ENCODE measurements at places on chromosomes 11 and 22.

DNA sequence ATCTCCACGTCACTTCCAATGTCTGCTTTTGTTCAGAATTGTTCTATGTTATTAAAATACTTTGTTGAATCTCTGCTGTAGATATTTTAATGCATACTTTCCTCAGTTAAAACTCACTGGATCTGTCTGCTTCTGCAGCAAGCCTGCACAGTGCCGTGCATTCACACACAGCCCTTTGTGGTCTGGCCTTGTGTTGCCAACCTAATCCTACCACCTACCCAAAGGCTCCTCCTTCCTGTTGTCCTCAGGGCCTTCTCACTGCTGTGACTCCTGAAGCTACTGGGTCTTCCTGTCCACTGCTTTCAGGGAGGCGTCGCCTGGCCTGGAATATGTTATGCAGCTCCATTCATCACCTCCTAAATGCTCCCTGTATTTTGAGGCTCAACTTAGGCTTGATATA lies 67.0 kb downstream of the PPP6R3 start:
- DNase-seq, result no peak

DNA sequence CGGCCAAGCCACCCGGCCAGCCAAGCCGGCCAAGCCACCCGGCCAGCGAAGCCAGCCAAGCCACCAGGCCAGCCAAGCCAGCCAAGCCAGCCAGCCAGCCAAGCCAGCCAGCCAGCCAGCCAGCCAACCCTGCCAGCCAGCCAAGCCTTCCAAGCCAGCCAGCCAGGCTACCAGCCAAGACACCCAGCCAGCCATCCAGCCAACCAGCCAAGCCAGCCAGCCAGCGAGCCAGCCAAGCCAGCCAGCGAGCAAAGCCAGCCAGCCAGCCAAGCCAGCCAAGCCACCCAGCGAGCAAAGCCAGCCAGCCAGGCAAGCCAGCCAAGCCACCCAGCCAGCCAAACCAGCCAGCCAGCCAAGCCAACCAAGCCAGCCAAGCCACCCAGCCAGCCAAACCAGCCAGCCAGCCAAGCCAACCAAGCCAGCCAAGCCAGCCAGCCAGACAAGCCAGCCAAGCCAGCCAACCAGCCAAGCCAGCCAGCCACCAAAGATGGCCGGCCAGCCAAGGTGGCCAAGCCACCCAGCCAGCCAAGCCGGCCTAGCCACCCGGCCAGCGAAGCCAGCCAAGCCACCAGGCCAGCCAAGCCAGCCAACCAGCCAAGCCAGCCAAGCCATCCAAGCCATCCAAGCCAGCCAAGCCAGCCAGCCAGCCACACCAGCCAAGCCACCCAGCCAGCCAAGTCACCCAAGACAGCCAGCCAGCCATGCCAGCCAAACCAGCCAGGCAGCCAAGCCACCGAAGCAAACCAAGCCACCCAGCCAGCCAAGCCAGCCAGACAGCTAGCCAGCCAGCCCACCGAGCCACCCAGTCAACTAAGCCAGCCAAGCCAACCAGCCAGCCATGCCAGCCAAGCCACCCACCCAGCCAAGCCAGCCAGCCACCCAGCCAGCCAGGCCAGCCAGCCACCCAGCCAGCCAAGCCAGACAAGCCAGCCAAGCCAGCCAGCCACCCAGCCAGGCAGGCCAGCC lies 28.8 kb downstream of the CCT8L2 start:
- DNase-seq, result no peak

GRCh38 chr11:48019595-48019994 lies 39.2 kb downstream of the PTPRJ start:
- DNase-seq, result no peak

DNA sequence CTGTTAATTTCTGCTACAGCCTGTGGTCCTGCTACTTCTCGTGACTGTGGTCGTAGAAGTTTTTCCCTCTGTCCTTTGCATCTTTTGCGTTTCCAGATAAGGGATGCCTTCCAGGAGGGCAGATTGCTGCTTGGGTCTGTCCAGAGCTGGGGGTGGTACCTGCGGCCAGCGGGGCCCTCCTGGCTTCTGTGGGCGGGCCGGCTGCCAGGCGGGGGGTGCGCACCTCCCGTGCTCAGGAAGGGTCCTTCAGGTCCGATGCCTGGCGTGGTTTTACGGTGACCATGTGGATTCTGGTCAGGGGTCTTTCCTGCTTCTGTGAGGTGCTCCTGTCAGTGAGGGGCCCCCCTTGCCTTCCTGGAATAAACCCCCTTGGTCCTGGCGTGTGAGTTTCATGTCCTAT lies 84.8 kb downstream of the KCNQ1 start:
- DNase-seq, result no peak

GRCh38 chr11:1401656-1402221 lies 12.0 kb downstream of the BRSK2 start:
- DNase-seq, result peak; percentile 38

- no peak for DNase-seq
Measured at GRCh38 chr11:61756452-61757212, 4.2 kb downstream of the MYRF start.

DNA sequence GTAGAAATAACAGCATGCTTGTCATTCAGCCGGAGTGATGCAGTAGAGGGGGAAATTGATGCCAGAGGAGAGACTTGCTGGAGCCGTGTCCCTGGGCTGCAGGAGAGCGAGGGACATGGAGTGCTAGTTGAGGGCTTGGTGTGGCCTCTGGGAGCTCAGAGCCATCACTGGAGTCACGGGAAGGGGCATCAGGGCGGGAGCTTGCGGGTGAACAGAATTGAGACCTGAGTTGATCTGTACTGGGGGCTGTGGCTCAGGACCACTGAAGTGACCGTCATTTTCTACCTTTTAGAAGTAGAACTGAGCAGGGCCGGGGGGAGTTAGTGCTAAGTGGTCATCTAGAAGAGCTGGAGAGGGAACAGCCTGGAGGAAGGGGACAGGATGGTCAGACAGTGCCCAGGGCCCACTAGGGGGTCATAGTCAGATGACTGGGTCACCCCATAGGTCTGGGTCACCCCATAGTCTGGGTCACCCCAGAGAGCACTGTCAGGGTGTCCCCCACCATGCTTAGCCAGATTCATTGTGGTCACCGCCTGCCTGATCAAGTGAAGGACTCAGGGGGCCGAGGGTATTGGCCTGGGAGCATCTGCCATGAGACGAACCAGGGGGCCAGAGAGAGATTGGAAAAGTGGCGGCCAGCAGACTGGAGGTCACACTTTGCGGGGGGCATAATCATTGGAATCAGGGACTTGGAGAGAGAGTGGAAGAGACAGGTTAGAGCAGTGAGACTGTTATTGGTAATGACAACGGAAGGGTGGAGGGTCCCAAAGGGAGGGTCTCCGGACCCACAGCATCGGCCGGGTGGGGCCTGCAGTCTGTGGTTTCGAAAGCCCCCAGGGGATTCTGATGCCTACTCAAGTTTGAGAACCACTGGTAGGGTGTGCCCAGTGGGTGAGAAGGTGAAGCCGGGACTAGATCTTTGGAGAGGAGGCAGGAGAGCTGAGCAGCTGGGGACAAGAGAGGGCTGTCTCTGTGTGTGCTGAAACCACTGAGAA lies 15.2 kb downstream of the RIBC2 start:
- DNase-seq, result no peak

DNA sequence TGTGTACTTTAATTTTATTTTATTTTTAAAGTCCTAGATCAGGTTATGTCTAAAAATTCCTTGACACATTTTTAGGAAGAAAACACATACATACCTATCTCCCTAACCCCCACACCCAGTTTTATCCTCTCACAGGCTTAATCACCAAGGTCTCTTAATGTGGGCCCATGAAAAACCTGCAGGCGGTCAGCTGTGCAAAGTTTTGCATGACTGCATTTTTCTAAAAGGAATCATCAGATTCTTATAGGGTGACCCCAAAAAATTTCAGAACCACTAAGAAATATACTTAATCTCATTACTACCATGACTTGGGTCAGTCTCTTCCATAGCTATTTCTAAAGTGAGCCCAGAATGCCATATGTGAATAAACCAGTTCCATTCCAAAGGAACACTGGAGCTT lies 19.8 kb downstream of the SAA1 start:
- DNase-seq, result no peak

- DNase-seq, result no peak
Measured at GRCh38 chr11:130868721-130869390, 47.4 kb downstream of the SNX19 start.

GRCh38 chr11:132595711-132596134 lies 936.6 kb downstream of the OPCML start:
- DNase-seq, result no peak

- DNase-seq, result no peak
Measured at GRCh38 chr22:25582946-25583345, 18.5 kb downstream of the GRK3 start.

DNA sequence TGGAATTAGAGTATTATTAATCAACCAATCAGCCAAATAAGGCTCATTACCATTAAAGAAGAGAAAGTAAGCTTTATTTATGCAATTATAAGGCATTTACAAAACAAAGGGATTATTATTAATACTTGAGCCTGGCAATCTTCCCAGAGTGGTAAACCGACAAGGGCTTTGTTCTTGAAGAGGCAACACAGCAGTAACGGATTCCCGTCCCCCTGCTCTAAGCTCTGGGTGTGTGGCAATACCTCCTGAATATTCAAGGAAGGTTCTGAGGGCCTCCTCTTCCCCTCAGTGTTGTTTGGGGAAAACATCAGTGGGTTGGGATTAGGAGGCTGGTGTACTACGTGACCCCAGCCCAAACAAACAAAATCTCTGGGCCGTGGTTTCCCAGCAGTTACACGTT lies 176.5 kb downstream of the TENM4 start:
- DNase-seq, result no peak

- no peak for DNase-seq
Measured at GRCh38 chr11:80822308-80822707, 1381.5 kb upstream of the TENM4 start.

DNA sequence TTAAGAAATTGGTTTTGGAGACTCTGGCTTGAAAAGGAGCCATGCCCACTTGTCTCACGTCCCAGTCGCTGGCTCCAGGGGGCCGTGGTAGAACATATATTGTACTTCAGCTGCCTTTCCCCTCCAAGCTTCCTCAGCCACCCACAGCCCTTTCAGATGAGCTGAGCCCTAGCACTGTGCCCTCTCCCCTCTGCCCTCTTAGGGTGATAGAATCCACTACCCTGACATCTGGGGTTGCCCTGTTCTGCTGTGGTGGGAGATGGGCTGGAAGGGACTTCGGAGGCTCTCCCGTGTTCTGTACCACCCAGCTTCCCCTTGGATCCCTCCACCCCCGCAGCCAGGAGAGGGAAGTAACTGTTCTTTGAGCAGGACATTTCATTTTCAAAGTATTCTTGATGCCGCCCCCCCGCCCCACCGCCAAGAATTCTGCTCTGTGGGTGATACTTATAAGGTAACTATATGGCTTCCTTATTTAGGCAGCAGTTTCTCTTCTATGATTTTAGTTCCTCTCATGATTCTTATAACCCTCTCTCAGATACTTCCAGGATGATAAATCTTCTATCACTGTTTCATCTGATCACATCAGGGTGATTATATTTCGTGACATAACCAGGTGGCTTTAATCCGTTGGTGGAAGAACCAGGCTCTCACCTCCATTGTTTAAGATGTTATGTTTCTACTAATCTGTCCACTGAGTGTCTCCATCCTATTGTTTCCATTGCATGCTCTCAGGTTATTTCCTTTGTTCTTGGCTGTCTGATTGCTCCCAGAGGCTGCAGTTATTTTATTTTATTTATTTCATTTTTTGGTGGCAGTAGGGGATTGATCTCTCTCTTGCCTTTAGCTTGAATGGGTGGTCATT lies 24.1 kb downstream of the ZBTB16 start:
- DNase-seq, result no peak

DNA sequence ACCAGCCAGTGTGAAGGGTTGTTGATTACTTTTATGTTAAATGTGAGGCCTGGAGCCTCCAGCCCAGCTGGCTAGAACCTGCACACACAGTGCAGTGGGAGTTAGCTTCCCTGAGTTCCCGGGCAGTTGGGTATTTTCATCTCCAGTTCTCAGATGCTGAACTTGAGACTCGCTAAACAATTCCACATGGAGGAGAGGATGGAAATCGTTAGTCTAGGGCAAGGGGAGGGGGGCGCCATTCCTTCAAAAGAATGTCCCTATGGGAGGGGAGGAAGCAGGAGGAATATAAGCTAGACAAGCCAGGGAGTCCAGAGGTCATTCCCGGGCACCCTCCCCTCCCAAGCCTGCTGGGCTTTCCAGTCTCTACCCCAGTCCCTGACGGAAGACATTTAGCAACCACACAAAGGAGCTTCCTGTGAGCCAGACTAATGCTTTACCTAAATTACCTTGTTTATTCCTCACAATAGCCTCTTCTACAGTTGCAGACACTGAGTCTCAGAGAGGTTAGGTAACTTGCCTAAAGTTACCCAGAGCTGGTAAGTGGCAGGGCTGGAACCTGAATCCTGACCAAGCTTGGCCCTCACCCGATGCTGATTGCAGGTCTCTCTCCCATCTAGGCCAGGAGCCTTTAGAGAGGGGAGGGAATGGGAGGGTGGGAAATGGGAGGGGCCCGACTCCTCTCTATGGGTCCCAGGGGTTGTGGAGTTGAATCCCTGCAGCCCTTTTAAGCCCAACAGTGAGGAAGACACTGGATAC lies 1.9 kb upstream of the TSKU start:
- no peak for DNase-seq

GRCh38 chr11:118055966-118056365 lies 20.9 kb upstream of the TMPRSS4 start:
- DNase-seq, result no peak

- DNase-seq, result no peak
Measured at GRCh38 chr11:120255519-120255866, 15.6 kb downstream of the POU2F3 start.

- DNase-seq, result peak; percentile 10
Measured at GRCh38 chr11:61580271-61580888, 496 bp downstream of the SYT7 start.

GRCh38 chr22:42945027-42945426 lies 69.9 kb downstream of the PACSIN2 start:
- DNase-seq, result no peak

DNA sequence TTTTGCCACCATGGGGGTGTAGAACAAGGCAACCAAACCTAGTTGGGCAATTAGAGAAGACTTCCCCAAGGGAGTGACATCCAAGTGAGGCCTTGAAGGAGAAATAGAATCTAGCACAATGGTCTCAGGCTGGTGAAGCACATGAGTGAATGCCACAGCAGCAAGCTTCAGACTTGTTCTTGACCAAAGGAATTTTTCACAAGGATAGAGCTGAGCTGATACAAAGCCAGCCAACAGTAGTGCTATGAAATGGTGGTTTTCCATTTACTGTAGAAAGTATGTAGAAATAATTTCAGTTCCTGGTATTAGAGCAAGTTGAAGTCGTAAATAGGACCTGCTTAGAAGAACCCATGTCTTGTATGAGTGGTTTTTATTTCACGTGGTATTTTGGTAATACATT lies 148.3 kb upstream of the RASSF10 start:
- no peak for DNase-seq

- DNase-seq, result no peak
Measured at GRCh38 chr11:71080239-71081097, 171.9 kb downstream of the SHANK2 start.

DNA sequence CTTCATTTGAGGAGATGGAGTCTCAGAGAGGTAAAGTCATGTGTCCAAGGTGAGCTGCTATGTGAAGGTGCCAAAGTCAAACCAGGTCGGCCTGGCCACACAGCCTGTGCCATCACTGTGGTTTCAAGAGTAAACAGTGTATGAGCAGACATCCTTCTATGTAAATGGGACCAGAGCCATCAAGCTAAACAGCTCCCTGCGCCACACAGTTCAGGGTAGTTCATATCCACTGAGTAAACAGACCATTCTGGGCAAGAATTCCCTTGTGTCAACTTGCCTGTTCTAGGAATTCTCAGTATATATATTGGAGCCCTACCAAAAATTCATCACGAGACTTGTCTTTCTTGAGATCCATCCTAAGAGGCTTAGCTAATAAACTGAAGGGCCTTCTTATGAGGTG lies 77.5 kb downstream of the AMOTL1 start:
- DNase-seq, result no peak

Measured in T-helper 1 cell (primary cell).